ENCODE measurements at places on chromosomes 7 and 10.

- DNase-seq: no peak
These were observed 117.4 kb downstream of the ELAPOR2 start for GRCh38 chr7:86942081-86942480.

DNA sequence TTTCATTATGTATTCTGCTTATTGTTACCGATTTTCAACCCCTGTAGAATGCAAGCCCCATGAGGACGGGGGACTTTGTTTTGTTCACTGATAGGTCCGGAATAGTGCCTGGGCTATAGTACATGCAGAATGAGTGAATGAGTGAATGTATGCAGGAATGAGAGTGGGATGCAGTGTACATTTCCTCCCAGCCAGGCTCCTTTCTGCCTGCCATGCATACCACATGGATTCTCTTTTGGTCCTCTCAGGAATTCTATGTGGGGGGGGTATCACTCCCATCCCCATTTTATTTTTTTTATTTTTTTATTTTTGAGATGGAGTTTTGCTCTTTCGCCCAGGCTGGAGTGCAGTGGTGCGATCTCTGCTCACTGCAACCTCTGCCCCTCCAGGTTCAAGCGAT lies 16.7 kb downstream of the TRIM56 start:
- DNase-seq: no peak

DNA sequence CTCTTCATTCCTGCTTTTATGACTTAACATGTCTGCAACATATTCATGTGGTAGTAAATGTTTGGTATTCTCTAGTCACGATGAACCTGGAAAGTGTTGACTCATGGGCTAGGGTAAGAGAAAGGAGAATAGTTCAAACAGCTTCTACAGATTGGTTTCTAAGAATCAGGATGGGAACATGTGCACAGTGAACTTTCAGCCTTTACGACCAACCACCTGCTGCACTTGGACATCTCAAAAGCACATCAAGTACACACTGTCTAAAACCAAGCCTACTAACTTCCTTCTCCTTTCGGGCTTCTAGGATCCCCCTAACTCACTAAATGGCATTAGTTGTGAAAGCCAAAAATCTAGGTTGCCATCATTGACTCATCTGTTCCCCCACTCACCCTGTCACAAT lies 85.5 kb downstream of the CUL2 start:
- no peak for DNase-seq

DNA sequence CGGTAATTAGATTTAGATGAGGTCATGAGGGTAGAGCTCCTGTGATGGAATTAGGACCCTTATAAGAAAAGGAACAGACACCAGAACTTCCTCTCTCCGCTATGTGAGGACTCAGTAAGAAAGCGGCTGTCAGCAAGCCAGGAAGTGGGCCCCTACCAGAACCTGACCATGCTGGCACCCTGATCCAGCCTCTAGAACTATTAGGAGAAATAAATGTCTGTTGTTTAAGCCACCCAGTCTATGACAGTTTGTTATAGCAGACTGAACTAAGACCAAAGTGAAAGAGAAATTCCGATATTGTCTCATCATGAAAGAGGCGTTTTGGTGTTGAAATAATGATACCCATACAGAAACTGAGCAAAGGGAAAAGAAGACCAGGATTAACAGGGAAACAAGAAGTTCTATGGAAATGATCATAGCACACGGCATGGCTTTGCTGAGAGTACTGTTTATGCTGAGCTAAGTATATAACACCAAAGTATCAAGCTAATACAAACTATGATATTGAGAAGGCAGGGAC lies 9.2 kb downstream of the CLEC2L start:
- DNase-seq: no peak

GRCh38 chr10:14173706-14174594 lies 156.8 kb downstream of the FRMD4A start:
- DNase-seq: no peak

DNA sequence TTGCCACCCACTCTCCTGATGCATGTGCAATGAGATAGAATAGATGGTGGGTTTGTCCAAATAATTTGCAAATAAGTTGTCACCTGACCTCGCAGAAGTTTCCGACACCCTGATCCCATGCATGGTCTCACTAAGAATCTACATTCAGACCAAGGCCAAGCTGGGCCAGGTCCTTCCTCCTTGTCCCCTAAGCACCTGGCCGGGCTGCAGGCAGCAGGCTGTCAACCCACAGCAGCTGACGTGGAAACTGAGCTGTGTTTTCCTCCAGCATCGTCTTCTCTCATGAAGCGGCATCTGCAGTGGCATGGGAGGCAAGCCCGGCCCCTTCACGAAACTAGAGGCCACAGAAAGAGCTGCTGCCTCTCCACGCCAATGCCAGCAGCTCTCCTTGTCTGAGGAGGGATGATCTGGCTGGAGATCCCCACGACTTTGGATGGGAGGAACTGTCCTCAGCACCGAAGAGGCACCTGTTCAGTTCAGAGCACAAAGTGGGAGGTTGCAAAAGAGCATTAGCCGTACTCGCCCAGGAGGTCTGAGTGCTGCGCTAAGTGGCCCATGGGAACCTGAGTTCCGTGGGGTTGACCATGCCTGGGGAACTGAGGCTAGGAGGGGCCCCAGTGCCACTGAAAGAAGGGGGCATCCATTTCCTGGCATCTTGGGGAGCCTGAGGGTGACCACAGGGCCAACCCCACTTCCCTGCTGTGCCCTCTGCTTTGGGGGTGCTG lies 110.5 kb upstream of the INSIG1 start:
- DNase-seq: no peak

DNA sequence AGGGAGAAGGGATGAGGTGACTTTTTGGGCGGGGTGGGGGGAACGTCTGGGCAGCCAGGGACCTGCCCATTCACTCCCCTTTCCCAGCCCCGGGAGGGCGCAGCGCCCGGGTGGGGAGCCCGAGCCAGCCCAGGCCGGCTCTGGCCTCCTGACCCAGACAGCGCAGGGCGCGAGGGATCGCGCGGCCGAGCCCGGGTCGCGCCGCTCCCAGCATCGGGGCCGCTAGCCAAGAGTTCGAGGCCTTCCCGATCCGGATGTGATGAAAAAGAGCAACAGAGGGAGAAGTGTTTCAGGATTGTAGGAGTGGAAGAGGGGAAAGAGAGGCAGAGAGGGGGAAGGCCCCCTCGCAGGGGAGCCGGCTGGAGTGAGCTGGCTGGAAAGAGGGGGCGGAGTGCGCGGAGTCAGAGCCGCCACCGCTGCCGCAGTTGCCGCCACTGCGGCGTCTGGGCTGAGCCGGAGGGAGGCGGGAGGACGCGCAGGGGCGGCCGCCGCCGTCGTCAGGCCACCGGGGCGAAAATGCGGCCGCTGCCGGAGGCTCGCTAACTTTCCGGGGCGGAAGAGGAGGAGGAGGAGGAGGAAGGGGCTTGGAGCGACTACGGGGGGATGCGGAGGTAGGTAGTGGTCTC lies at the start of gene MDFIC:
TSS of gene MDFIC (plus strand) at position 69 of the 626 bp plus-strand sequence. CDS start 940 bp downstream, outside the sequence.
- peak; percentile 81 for DNase-seq
